Activated naive CD4-positive, alpha-beta T cell treated with anti-CD3 and anti-CD28 coated beads, Interleukin-2, amount 10 ng/mL, durations not matched to agents 7 days and 5 days (primary cell): ENCODE measurements at places on chromosomes 16 and 17.

GRCh38 chr16:75965504-75966374 lies 239.4 kb upstream of the CPHXL start:
- DNase-seq, result no peak

DNA sequence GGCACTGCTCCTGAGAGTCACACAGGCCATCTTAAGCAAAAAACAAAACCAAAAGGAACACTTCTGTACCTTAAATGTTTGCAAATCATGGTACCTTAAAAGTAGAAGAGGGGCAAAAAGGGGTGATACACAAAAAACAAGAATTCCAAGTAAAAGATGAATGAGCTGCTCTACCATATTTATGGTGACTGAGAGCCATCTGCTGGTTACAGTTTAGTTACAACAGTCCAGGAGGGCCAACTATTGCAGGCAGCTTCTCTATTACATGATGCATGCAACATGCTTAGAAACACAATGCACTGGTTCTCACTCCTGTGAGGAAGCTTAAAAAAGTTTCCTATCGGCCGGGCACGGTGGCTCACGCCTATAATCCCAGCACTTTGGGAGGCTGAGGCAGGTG lies 53.5 kb downstream of the STX8 start:
- no peak for DNase-seq

DNA sequence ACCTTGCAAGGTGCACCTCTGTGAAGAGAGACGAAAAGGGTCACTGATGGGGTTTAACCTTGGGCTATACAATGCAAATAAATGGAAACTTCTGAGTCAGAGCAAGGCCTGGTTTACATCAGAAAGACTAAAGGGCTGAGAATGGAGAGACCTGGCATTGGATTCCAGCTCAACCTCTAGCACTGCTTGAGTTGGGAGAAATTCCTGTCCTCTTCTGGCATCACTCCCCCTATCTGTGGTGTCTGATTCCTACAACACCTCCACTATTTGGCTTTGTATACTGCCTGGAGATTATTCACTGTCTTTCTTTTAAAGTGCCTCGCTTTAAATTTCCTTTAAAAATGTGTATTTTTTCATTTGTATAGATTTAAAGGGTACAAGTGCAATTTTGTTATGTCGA lies 68.8 kb downstream of the GPR139 start:
- no peak for DNase-seq

GRCh38 chr17:60354223-60354622 lies 37.7 kb downstream of the USP32 start:
- DNase-seq, result no peak
